Stimulated activated CD8-positive, alpha-beta memory T cell treated with anti-CD3 and anti-CD28 coated beads, Interleukin-7, amount 100 ng/mL, for 1 hour (primary cell): ENCODE measurements at places on chromosomes 2 and 18.

- no peak for DNase-seq
Measured at GRCh38 chr18:23881778-23882177, 132.8 kb upstream of the TTC39C start.

DNA sequence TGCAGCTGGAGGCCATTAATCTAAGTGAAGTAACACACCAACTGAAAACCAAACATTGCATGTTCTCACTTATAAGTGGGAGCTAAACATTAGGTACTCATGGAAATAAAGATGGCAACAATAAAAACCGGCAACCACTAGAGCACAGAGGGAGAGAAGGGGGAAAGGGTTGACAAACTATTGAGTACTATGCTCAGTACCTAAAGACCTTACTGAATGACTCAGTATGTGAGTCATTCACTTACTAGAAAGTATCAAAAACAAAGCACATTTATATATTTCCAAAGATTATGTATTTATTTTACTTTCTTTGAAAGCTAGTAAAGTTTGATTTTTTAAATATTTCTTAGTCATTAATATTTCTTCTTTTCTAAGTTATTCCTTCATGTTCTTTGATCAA is 48.9 kb downstream of the ZNF385B start:
- DNase-seq: no peak

GRCh38 chr2:84495539-84496146 is 20.7 kb upstream of the DNAH6 start:
- DNase-seq: no peak

DNA sequence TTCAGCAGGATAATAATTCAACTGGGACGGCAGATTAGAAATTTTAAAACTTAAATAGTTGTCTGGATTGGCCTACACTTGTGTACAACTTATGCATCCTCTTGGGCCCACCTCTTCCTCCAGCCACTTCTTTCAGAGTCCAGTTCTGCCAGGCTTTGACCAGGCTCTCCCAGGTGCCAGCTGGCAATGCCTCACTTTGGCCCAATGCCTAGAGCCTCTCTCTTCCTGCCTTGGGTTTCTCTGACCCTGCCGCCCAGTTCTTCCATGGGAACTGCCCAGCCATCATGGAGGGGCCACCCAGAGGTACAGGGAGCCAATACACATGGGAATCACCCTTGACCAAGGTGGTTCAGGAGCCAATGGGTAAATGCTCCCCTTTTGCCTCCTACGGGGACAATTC is 135.5 kb downstream of the IRS1 start:
- no peak for DNase-seq

GRCh38 chr18:46224181-46224775 is 120.1 kb downstream of the HAUS1 start:
- DNase-seq: no peak

- DNase-seq: no peak
Measured at GRCh38 chr2:180761224-180761623, 219.2 kb upstream of the UBE2E3 start.

GRCh38 chr2:235215248-235215647 is 263.4 kb downstream of the SH3BP4 start:
- no peak for DNase-seq

- no peak for DNase-seq
Measured at GRCh38 chr2:5145801-5146200, 546.4 kb upstream of the SOX11 start.

- no peak for DNase-seq
Measured at GRCh38 chr2:70188460-70188859, 2.4 kb downstream of the C2orf42 start.

- no peak for DNase-seq
Measured at GRCh38 chr18:35564795-35565453, 16.6 kb upstream of the GALNT1 start.

GRCh38 chr2:21181957-21182356 is 58.2 kb downstream of the TDRD15 start:
- no peak for DNase-seq

- no peak for DNase-seq
Measured at GRCh38 chr2:224957540-224958461, 84.5 kb downstream of the DOCK10 start.

DNA sequence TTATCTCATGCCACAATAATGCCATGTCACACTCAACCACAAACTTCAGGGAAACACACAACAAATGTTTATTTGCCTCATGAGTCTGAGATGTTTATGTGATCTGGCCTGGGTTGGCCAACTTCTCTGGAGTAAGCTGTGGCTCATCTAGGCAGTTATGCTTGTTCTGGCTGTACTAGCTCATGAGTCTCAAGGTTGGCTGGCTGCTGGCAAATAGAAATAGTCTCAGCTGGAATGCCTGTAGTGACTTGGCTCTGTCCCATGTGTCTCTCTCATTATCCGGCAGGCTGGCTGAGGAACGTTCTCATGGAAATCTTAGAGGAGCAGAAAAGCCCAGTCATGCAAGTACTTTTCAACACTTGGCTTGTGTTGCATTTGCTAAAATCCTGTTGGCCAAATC is 234.9 kb upstream of the CDH2 start:
- no peak for DNase-seq

DNA sequence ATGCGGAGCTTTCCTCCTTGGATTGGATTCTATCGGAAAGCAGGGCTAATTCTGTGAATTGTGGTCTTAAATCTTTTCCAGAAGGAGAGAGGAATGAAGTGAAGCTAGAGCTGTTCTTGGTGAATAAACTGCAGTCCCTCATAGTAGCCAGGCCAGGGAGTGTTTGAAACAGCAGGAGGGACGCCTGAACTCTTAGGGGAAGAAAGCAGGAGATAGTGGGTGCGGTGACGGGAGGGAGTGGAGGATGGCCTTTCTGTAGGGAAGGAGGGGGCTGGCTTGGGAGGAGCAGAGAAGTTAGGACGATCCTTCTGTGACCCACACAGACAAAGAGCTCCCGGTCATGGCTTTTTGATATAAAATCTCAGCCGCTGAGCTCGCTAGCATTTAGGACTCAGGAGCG is 47.5 kb upstream of the KCNF1 start:
- DNase-seq: no peak

- no peak for DNase-seq
Measured at GRCh38 chr2:95069465-95069864, 44.0 kb downstream of the MAL start.

GRCh38 chr2:119218478-119219064 is 5.1 kb upstream of the STEAP3 start:
- DNase-seq: no peak

GRCh38 chr2:75466708-75467311 is 93.9 kb downstream of the EVA1A start:
- no peak for DNase-seq

- DNase-seq: no peak
Measured at GRCh38 chr2:141162314-141162713, 968.5 kb downstream of the LRP1B start.

DNA sequence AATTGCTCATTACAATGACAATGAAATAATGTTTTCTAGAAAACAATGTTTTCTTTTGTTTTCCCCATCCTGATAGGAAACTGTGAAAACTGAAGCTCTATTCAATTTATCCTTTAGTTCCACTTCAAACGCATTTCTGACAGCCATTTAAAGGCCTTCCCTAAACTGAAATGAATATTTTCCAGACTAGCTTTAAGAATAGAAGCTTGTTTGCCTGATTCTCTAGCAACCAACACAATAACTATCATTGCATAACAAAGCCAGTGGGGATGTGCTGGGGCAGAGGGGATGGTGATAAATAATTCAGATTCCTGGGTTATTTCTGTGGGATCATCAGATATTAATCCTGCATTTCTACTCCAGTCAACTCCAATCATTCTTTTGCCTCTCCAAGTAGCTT is 427.1 kb downstream of the RND3 start:
- no peak for DNase-seq

DNA sequence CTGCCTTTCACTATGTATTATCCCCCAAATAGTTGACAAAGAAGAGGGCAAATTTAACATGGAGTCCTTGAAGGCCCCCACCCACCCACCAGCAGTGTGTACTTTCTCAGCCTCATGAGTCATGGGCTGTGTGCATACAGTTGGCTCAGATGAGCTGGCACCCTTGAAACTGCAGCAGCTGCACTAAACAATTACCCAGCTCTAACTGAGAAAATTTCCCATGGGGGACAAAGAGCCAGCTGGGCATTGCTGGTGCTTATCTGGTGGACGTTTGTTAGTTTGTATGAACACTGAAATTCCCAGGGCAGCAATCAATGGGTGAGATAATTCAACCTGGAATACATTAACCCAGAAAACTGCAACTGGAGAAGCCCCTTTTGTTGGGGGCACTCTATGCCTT is 131.7 kb downstream of the GCA start:
- DNase-seq: no peak

- DNase-seq: no peak
Measured at GRCh38 chr2:58767828-58768714, 526.9 kb upstream of the FANCL start.

GRCh38 chr2:238313289-238313990 is 6.9 kb upstream of the TRAF3IP1 start:
- no peak for DNase-seq

DNA sequence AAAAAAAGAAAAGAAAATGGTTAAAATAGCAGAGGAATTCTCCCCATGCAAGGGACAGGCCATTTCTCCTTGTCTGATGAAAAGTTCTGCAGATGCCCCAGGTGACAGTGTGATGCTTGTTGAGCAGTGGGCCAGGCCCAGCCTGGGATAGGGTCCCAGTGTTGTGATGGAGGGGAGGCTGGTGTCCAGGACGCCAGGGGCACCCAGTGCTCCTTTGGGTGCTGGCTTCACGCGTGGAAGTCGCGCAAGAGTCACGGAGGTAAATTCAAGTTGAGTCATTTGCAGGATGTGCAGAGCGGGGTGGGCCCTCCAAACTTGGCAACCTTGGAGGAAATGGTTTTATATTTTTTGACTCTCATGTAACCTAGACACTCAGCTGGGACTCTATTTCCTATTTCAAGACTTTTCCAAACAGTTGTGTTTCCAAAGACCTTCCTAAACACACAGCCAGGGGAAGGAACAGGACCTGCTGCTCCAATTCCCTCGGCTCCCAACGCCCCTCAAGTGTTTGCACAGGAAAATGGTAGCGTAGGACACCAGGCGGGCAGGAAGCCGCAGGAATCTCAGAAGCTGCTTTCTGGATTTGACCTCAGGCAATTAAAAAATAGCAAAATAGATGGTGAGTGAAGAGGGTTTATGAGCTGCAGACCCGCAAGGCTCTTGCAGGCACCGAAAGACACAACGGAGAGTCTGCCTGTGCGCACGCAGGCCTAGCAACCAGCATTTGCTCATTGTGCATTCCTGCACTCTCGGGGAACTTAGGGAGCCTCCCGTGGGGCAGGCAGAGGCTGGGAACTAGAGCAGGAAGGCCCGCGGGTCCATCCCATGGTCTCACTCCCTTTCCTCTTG is 107.1 kb upstream of the ODC1 start:
- DNase-seq: no peak

DNA sequence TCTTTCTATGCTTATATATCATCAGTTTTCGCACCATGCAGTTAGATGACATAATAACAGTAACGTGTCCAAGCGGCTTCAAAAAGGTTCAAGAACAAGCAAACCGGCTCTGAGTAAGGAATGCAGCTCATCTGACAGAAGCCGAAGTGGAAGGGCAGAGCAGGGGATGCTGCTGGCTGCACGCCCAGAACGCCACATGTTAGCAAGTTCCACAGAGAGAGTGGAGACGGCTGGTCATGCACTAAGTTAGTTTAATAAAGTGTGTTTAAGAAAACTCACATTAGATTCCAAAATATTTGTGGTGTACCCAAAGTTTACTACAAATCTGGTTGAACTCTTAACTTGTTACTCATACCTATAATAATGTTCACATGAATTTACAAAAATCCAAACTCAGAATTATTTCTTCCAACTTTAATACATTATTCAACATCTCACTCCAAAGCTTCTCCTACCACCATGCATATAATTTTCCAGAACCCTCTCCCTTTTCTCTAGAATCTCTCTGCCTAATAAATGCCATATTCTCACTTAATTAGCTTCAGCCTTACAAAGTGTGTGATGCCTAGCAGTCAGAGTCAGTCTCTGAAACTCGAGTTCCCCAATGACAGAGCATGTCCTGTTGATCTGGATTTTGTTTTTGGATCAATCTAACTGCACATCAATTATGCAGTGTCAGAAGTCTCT is 170.0 kb downstream of the DNAH7 start:
- no peak for DNase-seq

- no peak for DNase-seq
Measured at GRCh38 chr2:235493775-235494715, at the start of gene AGAP1. Gene AGAP1 (plus strand): TSS chr2:235494043.

- DNase-seq: peak; percentile 35
Measured at GRCh38 chr2:43174368-43174916, 52.0 kb downstream of the ZFP36L2 start.

DNA sequence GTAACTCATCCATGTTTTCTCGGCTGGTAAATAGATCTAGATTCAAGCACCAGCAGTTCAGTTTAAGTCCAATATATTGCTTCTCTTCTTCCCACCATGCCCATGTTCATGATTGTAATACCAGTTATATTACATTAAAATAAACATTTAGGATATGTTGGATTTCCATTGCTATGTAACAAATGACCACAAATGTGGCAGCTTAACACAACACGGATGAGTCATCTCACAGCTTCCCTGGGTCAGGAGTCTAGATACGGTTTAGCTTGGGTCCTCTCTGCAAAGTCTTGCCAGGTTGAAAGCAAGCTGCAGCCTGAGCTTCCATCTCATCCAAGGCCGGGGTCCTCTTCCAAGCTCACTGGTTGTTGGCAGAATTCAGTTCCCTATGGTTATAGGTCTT is 39.4 kb upstream of the SMAD2 start:
- no peak for DNase-seq

DNA sequence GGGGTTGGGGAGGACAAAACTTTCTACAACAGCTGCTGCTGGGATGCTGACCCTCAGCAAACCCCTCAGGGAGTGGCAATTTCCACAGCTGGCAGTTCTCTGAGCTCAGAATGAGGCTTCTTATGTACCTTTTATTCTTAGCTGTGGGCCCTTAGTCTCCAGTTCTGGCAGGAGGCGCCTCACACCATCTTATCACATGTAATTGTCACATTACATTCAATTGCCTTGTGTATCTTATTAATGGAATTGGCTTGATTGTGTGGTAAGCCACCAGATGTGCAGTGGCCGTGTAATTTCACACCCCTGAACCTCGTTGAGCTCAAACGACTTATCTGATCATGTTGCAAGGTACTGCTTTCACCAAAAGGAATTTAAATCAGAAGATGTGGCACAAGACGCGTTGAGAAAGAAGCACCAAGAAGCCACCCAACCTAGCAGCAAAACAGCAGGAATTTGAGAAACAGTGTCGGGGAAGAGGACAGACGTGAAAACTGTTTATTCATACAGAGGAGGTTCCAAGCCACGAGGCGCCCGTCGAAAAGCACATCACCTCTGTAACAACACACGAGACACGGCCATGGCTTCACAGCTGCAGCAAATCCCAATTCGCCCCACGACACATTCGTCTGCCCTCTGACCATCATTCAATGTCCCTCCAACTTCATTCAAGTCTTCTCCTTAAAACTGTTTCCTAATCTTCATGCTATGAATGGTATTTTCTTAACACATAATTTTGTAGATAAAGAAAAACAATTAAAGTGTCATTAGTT is 53.6 kb upstream of the LPIN2 start:
- no peak for DNase-seq

DNA sequence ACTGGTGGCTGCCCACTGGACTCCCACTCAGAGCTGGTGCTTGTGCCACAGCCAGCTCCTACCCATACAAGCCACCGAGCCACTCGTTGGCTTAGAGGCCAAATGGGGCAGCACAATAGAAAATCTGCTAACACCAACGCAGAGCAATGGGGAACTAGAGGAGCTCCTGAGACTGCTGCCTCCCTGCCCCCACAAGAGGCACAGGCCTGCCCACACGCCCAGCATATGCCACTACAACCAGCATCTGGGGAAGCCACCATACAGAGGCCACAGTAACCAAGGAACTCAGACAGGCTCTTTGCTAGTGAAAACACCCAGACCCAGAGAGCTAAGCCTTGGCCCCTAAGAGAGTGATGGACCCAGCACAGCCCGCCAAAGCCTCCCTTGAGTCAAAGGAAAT is 231.2 kb upstream of the RAB6C start:
- DNase-seq: no peak
